ENCODE measurements at places on chromosomes 3 and 15.

DNA sequence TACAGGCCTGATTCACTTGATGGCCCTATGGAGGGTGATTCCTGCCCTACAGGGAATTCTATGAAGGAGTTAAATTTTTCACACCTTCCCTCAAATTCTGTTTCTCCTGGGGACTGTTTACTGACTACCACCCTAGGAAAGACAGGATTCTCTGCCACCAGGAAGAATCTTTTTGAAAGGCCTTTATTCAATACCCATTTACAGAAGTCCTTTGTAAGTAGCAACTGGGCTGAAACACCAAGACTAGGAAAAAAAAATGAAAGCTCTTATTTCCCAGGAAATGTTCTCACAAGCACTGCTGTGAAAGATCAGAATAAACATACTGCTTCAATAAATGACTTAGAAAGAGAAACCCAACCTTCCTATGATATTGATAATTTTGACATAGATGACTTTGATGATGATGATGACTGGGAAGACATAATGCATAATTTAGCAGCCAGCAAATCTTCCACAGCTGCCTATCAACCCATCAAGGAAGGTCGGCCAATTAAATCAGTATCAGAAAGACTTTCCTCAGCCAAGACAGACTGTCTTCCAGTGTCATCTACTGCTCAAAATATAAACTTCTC is 43.6 kb downstream of the BLM start:
- DNase-seq = no peak

- DNase-seq = no peak
Observed at GRCh38 chr3:168051070-168051469, 44.7 kb downstream of the GOLIM4 start.

GRCh38 chr3:126085841-126086240 is 1.9 kb upstream of the SLC41A3 start:
- no peak for DNase-seq

GRCh38 chr3:146715170-146715569 is 110.0 kb upstream of the PLSCR5 start:
- DNase-seq = no peak

- no peak for DNase-seq
Observed at GRCh38 chr3:19256313-19256712, 108.0 kb downstream of the KCNH8 start.

DNA sequence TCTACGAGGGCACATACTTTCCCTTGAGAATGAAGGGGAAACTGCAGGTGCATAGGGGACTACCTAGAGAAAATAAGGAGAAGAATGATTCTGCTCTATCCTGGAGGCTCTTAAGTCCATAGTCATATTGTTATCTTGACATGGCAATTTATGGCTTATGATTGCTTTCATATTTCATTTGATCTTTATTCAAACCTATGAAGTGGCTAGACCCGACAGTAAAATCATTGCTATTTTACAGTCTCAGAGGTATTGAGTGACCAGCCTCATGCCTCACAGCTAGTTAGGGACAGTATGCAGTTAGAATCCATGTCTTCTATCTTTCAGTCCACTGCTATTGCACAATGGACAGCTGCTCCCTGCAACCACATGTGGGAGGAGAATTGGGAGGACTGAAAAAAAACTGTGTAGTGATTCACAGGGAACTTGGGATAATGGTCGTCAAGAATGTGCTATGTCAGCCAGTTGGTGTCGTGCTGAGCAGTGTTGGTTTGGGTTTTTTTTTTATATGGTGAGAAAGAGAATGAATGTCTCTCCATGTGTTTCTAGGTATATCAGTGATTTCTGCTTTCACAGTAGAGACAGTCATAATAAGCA is 63.2 kb upstream of the SPPL2A start:
- no peak for DNase-seq
